ENCODE measurements at places on chromosomes 5 and 9. TPM values are rescaled to one million over a fixed set of nuclear protein-coding genes. Genes with fewer than 3 reads are reported as not detected.

Gene ASPN
- total RNA-seq, result 11.2 TPM

Gene TERT
- not detected for total RNA-seq

Gene TMEM174
- total RNA-seq, result not detected

Gene LCP2
- total RNA-seq, result not detected

Gene SDHA
- total RNA-seq, result 146 TPM

Gene NUTM2F
- not detected for total RNA-seq

All from bronchial smooth muscle cell (primary cell).